ENCODE measurements at places on chromosomes 1 and 21. TPM values are rescaled to one million over a fixed set of nuclear protein-coding genes. Genes with fewer than 3 reads are reported as not detected.
A peak's percentile ranks its signal among the peaks of the same experiment; 100 is the strongest.

KRTAP19-1 gene
- total RNA-seq, result not detected

RIIAD1 gene
- 2.1 TPM for total RNA-seq

DNA sequence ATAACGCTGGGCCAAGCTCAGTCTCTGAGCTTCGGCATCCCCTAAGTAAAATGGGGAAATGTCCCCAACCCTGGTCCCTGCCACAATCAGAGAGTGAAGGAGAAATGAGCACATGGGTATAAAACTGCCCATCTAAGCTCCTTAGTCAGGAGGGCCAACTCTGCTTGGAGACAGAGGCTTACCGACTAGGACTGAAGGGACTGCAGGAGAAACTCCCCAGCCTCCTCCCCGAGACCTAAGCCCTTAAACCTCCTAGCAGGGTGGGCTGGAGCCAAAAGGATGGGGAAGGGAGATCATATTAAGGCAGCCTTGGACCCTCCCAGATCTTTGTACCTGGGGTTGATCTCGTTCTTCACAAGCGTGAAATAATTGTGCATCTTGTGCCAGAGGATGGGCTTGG is 5.5 kb downstream of the ETNK2 start:
- DNase-seq, result no peak

GRCh38 chr1:200153277-200154055 is 126.0 kb downstream of the NR5A2 start:
- DNase-seq, result peak; percentile 73

- DNase-seq, result no peak
Observed at GRCh38 chr21:35325953-35326352, 276.9 kb upstream of the RUNX1 start.

DNA sequence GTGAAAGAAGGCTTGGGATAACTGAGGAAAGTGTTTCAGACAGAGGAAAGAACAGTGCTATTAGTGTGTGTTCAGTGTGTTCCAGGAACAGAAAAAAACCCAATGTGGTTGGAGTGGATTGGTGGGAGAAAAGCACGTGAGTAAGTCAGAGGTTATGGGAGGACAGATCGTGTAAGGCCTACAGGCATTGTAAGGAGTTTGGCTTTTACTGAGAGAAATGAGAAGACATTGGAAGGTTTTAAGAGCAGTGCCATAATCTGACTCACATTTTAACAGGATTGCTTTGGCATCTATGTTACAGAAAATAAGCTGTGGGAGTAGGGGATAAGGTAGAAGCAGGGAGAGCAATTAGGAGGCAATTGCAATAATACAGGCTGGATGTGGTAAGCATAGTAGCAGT is 4.8 kb downstream of the ARPC5 start:
- no peak for DNase-seq

- DNase-seq, result no peak
Observed at GRCh38 chr1:26122988-26123973, 11.7 kb downstream of the PDIK1L start.

DNA sequence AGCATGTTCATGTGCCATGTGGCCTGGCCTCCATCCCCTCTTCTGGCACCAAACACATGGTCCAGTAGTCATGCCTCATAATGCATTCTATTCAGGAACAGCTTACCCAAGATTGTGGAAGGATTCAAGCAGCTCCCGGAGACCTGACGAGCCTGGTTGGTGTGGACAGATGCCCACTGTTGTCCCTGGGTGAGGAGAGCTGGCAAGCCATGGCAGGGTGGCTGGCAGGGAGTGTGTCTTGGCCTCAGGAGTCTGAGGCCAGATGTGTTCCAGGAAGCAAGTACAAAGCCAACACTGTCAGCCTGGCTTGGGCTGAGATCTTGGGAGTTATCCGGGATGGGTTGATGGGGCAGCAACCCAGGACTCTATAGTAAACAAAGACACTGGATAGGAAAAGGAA is 7.3 kb upstream of the FABP3 start:
- DNase-seq, result no peak

DNA sequence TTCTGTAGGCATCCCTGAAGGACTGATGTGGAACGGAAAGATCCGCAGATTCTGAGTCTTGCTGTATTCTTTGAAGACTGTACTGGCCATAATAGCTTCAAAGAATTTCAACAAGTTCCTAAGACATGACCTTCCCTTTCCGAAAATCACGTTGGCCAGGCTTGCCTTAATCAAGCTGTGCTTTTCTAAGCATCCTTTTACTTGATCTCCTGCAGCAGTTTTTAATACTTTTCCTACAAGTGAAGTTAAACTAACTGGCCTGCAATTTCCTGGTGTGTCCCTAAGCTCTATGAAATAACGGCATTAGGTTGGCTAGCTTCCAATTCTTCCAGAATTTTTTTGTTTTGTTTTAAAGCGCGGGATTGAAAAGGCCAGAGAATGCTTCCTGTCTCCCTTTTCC is 40.3 kb downstream of the SPAG17 start:
- DNase-seq, result no peak
